HFFc6 (cell line): ENCODE measurements at places on chromosomes 12 and 14. TPM values are rescaled to one million over a fixed set of nuclear protein-coding genes. Genes with fewer than 3 reads are reported as not detected.

Gene UNC79
- total RNA-seq: 0.02 to 0.03 TPM (median 0.02 TPM) in 3 replicates

DNA sequence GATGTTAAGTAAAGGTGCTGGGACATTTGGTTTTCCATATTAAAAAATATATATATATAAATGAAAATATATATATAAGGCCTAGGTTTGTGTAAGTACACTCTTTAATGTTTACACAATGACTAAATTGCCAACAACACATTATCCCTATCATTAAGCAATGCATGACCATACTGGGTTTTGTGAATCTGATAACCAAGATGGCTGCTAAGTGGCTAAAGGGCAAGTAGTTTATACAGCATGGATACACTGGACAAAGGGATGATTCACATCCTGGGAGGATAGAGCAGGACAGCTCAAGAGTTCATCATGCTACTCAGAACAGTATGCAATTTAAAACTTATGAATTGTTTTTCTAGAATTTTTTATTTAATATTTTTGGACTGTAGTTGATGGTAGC lies 89.3 kb downstream of the FIGNL2 start:
- peak; percentile 39 for DNase-seq

Gene PRICKLE1
- total RNA-seq: 3.3 to 9.0 TPM (median 3.3 TPM) in 3 replicates

DNA sequence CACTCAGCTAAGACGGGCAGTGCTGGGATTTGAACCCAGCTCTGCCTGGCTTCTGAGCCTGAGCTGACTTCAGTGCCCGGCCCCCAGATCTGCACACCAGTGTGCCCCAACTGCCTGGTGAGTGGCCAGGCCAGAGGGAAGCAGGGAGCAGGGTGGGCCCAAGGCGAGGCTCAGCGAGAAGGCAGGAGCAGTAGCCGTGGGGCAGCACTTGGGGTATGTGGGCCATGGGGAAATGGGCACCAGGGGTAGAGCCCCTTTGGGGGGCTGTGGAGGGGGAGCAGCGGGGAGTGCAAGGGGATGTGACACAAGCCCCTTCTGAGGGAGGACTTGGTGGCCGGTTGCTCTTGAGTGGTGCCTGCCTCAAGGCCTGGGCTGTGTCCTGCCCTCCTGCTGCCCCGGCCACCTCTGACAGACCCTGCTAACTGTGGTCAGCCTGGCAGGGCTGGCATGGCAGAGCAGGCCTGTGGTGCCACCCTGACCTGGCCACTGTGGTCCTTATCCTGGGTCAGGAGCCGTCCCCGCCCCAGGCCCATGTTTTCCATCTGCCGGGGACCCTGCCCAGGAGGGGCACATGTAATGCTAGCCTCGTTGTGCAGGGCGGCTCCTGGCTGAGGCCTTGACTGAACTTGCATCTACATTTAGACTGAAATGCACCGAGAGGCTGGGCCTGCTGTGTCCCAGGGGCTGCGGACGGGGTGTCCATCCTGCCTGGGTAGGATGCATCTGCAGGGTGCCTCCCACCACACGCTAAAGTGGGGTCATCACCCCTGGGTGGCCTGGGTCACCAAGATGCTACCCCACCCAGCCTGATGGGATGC lies 90.5 kb downstream of the KIF26A start:
- no peak for DNase-seq

GRCh38 chr12:1309613-1310012 lies 284.8 kb downstream of the FBXL14 start:
- DNase-seq: no peak

DNA sequence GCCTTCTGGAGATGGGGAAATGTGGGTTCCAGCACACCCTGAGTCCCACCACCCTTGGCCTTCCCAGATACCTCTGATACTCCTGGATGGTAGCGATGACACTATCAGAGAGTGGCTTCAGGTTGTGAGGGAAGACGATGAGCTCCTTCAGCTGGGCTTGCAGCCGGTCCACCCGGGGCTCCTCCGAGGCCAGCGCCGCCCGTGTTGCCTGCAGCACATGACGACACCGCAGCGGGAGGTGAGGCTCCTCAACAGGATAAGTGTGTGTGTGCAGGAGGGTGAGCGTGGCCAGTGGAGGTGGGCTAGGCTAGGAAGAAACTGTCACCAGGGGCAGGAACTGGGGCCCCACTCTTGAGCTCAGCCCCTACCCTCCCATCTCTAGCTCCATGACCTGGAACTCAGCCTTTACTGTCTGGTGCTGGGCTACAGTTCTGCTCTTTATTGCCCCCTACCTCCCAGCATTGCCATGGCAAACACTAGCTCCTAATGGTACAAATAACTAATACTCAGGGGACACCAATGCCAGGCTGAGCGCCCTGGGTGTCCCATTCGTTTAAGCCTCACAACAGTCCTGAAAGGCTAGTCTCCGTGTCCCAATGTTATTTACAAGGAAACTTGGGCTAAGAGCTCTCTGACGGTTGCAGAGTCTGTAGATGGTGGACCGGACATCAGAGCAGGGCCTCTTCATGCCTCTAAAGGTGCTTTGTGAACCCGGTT lies 64.1 kb downstream of the SYNE3 start:
- no peak for DNase-seq

GRCh38 chr14:94681300-94682060 lies 69.3 kb downstream of the SERPINA3 start:
- no peak for DNase-seq

- peak; percentile 56 for DNase-seq
Measured at GRCh38 chr14:24848102-24848790, 201.7 kb downstream of the STXBP6 start.

GRCh38 chr14:104600141-104600643 lies 4.4 kb downstream of the TMEM179 start:
- peak; percentile 41 for DNase-seq

DNA sequence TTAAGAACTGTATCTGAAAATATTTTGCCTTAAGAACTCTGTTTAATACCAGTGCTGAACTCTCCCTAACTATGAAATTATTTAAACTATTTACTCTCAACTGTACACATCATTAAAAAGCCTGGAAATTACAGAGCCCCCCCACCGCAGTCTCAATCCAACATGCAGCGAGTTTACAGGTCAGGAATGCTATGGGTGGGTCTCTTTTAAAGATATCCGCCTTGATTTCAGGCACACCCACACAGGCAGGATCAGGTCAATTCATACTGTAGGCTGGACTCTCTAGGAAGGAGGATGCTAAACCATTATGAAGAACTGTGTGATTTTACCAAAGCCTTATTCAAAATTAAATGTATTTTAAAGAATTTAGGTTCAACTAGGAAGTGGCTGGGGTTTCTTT lies 16.5 kb downstream of the SPTLC2 start:
- no peak for DNase-seq

Gene ORAI1
- 23.5 to 27.5 TPM (median 25.7 TPM) in 3 replicates for total RNA-seq

DNA sequence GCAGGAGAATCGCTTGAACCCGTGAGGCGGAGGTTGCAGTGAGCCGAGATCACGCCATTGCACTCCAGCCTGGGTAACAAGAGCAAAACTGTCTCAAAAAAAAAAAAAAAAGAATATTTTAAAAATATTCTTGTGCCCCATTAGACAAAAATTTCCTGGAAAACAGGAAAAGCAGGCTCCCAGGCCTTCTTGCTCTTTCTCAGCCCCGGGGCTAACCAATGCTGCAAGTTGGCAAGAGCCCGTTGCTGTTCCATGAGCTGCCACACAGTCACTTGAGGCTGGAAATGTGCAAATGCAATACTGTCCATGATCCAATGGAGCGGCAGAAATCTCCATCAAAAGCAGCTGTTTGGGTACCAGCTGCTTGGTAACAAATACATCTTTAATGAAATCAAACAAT lies 994.7 kb downstream of the VRK1 start:
- DNase-seq: no peak

DNA sequence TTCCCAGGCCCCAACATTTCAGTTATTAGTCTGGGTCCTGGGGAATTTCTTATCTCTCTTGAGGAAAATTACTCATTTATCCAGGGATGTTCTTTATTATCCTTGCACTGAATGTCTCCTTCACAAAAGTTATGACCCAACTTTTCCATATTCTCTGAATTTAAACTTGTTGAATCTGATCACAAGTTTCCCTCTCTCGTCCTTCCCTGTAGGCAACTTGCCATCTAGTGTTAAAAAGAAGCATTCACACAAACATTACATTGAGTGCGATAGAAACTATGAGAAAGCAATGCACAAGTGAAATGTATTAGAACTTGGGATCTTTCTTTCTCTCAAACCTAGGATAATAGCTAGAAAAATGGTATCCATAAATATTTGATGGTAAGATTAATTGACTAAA lies 608.4 kb downstream of the FSCB start:
- no peak for DNase-seq

GRCh38 chr14:65750906-65751305 lies 338.4 kb downstream of the FUT8 start:
- DNase-seq: no peak

DNA sequence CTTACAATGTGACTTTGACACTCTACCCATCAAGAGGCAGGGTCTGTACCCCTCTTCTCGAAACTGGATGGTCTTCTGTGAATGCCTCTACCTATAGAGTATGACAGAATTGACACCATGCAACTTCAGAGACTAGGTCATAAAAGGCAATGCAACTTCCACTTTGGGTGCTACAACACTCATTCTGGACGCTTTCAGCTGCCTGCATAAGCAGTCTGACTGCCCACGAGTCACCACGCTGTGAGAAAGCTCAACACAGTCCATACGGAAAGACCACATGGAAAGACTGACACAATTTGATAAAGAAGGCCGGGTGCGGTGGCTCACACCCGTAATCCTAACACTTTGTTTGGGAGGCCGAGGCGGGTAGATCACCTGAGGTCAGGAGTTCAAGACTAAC lies 14.9 kb downstream of the SLC7A7 start:
- DNase-seq: no peak

DNA sequence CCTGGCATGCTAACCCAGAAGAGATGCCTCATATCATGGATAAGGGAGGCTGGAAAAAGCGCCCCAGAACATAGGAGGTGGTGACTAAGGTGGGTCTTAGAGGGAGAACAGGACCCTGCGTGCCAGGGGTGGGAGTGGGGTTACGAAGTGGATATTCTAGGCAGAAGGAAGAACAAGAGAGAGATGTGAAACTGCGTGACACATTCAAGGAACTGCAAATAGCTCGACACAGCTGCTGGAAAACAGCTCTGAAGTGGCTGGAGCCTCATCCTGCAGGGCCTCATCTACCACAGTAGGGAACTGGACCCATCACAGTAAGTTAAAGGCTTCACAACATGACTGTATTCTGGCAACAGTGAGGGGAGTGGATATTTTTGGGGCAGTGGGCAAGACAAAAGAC lies 61.1 kb downstream of the RNF34 start:
- no peak for DNase-seq

- no peak for DNase-seq
Measured at GRCh38 chr12:46794593-46795190, 31.1 kb downstream of the SLC38A4 start.

Gene FAM186B
- total RNA-seq: 0.22 to 0.29 TPM (median 0.27 TPM) in 3 replicates

- peak; percentile 98 for DNase-seq
Measured at GRCh38 chr14:64628940-64629408, 75.2 kb upstream of the PLEKHG3 start.

Gene CCDC175
- total RNA-seq: not detected in 3 replicates

DNA sequence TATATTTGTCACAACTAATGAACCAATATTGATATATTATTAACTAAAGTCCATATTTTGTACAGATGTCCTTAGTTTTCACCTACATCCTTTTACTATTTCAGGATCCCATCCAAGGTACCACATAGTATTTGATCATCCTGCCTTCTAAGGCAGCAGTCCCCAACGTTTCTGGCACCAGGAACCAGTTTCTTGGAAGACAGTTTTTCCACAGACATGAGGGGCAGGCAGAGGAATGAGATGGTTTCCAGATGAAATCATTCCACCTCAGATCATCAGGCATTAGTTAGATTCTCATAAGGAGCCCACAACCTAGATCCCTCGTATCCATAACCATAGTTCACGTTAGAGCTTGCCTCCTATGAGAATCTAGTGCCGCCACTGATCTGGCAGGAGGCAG lies 82.8 kb upstream of the BCL2L14 start:
- no peak for DNase-seq

Gene PMEL
- total RNA-seq: 0.47 to 0.74 TPM (median 0.58 TPM) in 3 replicates

- DNase-seq: no peak
Measured at GRCh38 chr12:6016756-6017155, 71.7 kb upstream of the ANO2 start.

GRCh38 chr12:26658991-26659390 lies 174.0 kb downstream of the ITPR2 start:
- DNase-seq: peak; percentile 18

- no peak for DNase-seq
Measured at GRCh38 chr12:68587448-68587873, 23.2 kb upstream of the RAP1B start.

Gene GARIN6
- not detected in 3 replicates for total RNA-seq

DNA sequence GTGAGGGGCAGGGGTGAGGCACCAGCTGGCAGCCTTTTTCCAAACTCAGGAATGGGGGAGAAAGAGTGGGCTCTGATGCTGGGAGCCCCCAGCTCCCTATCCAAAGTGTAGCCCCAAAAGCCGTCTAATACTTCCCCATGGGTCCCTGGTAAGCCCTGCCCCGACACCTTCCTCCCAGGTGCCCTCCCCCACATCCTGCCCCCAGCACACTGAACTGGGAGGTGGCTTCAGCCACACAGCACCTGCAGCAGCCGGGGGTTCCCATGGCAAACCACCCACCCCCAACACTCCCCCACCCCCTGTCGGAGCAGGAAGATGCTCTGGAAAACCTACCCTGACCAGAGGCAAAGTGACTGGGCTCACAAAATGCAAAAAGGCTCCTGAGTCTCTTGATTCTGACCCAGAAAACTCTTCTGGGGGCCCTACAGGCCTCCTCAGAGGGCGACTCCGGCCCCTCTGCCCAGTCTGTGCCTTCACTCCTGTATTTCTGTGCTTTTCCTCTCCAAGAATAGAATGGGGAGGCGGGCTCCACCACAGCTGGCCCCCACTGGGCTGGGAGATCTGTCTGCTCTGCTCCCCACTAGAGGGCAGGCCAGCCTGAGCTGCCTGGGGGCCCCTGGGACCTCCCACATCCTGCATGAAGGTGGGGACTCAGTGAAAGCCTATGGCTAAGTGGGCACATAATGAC lies 81.6 kb downstream of the ITPK1 start:
- DNase-seq: no peak

Gene FAM222A
- total RNA-seq: 0.45 to 0.92 TPM (median 0.47 TPM) in 3 replicates

Gene NGB
- not detected in 3 replicates for total RNA-seq

- no peak for DNase-seq
Measured at GRCh38 chr12:112924986-112925385, 13.3 kb upstream of the OAS3 start.

Gene AKAP6
- total RNA-seq: 6.3 to 9.8 TPM (median 7.7 TPM) in 3 replicates
